CD4-positive, alpha-beta memory T cell (primary cell): ENCODE measurements at places on chromosomes 1 and 21.

GRCh38 chr21:33370305-33370704, 32.9 kb upstream of the IFNGR2 start:
- DNase-seq: no peak

DNA sequence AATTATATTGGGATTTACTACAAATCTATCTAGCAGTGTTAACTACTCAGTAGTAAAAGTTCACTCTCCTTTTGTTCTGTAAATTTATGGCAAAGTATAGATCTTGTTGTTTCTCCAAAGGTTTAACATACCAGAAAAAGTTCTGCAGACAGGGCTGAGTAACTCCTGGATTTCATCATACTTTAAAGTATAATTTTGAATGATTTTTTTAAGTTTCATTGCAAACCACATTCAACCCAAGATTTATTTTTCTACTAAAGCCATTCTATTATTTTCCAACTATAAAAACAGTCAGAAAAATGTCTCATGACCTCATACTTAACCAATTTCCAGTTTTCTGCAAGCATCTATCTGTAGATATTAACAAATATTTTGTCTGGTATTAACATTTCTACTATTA, 585.8 kb upstream of the ZRANB2 start:
- DNase-seq: no peak

- DNase-seq: no peak
These were observed 37.6 kb upstream of the CLIC4 start for GRCh38 chr1:24707687-24708086.

- peak; percentile 87 for DNase-seq
These were observed at the start of gene CLSTN1 for GRCh38 chr1:9823943-9824701. CLSTN1 (minus strand) TSS chr1:9823965; CDS start chr1:9823733, 232 bp downstream.

DNA sequence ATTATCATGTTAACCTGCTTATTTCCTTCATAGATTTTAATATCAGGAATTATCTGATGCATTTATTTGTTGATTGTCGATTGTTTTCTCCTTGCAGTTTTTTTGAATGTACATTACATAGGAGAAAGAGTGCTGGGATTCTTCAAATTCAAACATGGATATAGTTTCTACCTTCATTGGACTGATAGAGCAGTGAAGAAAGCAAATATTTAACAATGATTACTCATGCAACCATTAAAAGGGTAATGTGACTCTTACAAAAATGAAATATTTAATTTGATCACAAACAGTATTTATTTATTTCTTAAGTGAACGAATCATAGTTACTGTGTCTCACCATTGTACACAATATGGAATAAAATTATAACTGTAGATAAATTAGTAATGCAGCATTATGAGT, 350.9 kb downstream of the BRINP3 start:
- no peak for DNase-seq

DNA sequence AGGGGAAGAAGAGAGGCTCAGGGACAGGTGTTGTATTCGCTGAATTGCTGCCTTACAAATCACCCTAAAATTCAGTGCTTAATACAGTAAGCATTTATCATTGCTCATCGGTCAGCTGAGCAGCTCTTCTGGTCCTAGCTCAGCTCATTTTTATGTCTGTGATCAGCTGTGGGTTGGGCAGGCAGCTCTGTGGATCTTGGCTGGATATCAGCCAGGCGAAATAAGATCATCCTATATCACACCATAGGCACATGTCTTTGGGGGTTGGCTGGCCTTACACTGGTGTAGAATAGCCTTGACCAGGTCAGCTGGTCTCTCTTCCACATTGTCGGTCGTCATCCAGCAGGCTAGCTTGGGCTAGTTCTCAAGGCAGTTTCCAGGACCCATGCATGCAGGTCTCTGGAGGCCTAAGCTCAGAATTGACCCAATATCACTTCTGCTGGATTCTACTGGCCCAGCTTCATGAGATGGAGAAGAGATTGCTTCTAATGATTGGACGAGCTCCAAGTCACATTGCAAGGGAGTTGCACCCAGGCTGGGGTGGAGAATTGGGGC, 448.6 kb downstream of the KIF26B start:
- no peak for DNase-seq

DNA sequence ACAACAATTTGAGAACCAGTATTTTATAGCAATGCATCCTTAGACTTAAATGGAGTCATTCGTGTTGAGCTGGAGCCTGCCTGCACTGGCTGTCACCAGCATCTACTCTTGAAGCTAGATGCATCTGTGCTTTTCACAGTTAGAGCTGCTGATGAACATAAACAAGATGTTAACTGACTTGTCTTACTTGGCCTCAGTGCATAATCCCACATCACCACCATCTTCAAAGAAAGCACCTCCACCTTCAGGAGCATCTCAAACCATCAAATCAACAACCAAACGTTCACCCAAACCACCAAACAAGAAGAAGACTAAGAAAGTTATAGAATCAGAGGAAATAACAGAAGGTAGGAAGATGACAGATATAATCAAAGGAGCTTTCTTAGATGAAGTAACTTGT, 71.1 kb downstream of the TPR start:
- peak; percentile 37 for DNase-seq

DNA sequence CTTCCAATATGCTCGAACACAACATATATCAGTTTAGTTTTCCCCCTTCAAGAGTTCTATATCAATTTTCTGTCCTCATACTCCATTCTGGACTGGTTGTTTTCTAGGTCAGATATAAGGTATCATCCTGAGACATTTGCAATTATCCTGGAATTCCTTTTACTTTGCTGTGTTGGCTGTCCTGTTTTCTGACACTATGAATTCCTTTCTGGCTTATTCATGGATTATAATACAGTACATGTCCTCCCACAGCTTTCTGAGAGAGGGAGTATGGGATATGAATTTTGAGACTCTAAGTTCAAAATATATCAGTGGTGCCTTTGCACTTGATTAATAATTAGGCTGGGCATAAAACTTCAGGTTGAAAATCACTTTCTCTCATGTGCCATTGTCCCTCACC, 11.9 kb downstream of the PHTF1 start:
- DNase-seq: no peak

DNA sequence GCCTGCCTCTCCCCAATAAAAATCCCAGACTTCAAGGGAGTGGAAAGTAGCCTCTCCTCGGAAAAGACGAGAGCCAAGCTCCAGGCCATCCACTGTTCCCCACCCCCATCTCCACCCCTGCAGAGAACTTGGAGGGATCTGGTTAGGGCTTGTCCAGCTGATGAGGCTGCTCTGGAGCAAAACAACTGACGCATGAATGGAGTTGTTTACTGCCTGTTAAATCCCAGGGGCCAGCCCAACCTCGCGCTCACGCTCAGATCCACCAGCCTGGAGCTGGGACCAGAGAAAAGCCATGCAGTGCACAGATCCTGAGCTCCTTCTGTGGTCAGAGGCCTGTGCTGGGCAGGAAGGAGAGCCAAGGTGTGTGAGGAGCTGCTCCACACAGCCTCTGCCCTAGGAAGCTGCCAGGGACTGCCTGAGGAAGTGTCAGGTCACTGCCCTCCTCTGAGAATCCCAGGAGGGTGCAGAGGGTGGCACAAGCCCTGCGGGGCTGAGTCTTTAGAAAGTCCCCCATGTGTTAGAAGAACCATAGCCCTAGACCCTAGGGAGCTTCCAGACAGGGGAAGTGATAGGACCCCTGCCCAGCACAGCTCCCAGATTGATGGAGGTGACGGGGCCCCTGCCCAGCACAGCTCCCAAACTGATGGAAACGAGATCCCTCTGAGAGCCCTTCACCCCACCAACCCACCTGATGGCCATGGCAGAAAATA, 109.0 kb upstream of the IPO9 start:
- no peak for DNase-seq

DNA sequence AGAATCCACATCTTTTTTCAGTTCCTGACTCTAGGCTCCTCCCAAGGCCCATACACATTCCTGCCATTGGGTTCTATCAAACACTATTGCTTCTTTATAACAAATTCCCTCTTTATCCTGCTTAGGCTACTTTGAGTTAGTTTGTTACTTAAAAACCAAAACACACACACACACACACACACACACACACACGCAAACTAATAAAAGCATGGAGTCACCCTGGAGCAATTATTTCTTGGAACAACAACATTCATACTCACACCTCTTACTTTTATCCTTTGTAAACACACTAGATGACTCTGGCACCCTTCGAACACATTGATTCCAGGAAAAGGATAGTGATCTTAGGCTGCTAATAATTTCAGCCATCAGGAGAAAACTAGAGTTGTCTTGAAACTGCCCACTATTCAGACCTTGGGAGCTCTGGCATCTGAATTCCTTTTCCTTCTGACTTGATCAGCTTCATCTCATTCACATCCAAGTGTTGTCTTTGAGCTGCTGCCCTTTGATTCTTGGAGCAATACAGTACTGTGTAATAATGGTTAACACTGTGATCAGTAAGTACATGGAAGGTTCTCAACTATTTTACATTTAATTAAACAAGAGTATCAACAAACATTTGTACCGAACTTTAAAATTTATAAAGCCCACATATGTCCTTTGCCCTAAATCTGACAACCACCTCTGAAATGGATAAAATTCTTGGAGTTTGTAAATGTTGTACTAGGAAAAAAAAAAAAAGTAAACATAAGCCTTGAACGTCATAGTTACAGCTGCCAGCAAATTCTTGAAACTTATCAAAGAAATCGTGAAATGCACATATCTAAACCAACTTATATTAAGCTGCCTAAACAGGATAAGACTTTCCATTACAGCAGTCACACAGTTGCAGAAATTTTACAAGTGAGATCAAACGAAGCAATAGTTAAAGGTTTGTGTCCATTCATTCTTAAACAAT, 2.8 kb upstream of the SEC22B start:
- DNase-seq: no peak

- DNase-seq: no peak
These were observed 52.0 kb downstream of the KIF21B start for GRCh38 chr1:200971428-200971903.

GRCh38 chr1:45198185-45198584, 8.2 kb downstream of the ZSWIM5 start:
- no peak for DNase-seq

- DNase-seq: no peak
These were observed 3.9 kb upstream of the COL16A1 start for GRCh38 chr1:31707711-31708110.

DNA sequence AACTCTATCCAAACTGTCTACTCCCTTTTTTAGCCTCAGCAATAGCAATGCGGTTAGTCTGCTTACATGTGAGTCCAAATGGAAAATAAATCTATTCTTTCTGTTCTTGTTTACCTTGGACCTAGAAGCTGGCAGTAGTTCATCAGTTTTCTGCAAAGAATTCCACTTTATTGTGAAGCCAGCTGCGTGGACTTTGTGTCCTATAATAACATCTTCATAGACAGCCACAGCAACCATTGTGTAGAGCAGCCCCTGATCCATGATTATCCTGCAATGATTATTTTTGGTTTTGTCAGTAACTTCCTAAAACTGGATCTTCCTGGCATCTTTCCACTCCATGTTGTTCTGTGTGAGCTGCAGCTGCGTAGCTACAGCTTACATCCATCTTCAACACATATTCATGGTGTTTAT, 408.7 kb downstream of the NUF2 start:
- DNase-seq: no peak

- DNase-seq: no peak
These were observed 22.7 kb downstream of the RIT1 start for GRCh38 chr1:155888481-155888880.

GRCh38 chr1:22677931-22678896, 25.2 kb downstream of the C1QB start:
- no peak for DNase-seq

- no peak for DNase-seq
These were observed 18.1 kb upstream of the SLC44A3 start for GRCh38 chr1:94801919-94802546.

- no peak for DNase-seq
These were observed 39.1 kb upstream of the WASF2 start for GRCh38 chr1:27528818-27529703.

DNA sequence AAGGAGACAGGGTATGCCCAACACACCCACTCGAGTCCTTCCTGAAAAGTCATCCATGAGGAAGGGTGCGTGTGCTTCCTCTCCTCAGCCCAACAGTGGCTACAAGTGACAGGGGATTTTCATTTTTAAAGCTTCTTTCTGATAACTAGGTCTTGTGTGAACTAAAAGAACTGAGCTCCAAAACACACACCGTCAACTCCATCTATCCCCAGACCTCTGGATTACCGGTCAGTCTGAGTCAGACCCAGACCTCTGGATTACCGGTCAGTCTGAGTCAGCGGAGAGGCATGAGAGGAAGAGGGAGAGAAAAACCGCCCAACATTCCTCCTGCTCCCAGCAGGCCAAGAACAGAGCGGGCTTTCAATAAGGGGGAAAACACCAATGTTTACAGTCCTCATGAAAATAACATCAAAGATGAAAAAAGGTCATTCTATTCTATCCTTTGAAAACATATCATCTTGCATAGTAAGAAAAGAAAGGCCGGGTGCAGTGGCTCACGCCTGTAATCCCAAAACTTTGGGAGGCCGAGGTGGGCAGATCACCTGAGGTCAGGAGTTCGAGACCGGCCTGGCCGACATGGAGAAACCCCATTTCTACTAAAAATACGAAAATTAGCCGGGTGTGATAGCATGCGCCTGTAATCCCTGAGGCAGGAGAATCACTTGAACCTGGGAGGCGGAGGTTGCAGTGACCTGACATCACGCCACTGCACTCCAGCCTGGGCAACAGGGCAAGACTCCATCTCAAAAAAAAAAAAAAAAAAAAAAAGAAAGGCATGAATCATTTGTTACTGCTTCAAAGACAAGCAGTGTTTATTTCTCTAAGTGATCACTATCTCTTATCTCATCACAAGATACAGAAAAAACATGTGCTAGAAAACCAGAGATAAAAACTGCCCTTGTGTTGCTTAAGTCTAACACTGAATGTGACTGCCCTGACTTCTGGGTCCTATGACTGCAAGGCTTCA, 3.4 kb downstream of the PTTG1IP start:
- DNase-seq: peak; percentile 60

DNA sequence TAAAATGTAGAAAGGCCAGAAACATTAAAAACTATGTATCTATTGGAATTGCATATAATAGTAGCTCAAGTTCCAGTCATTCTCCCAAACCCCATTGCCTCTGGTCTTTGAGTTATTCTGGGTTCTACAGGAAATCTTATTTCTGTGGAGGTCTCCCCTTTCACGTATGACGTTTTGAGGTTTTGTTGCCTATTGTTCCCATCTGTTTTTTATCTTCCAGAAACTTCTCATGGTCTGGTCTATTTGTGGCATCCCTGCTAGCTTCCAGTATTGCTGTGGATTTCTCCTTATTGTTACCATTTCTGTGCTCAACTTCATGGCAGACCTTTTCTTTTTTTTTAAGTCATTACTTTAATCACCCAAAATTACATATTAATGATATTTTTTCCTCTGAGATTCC, 43.3 kb downstream of the DTL start:
- no peak for DNase-seq
